ENCODE measurements at places on chromosomes 2 and 18.
A peak's percentile ranks its signal among the peaks of the same experiment; 100 is the strongest.

DNA sequence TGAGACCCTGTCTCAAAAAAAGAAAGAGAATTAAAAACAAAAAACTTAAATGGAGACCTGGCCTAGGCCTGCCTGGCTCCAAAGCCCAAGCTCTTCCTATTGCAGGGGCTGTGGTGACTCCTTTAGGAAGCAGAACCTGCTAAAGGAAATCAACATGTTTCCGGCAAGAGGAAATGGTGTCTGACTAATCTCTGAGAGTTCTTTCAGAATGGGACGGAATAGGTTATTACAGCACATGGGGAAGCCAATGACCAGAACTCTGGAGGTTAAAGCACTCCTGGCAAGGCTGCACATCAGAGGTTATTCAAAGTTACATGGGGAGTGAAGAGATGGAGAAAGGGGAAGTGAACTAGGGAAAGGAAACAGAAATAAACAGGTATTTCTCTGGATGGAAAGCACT lies 21.4 kb downstream of the KIF3C start:
- peak; percentile 22 for DNase-seq

DNA sequence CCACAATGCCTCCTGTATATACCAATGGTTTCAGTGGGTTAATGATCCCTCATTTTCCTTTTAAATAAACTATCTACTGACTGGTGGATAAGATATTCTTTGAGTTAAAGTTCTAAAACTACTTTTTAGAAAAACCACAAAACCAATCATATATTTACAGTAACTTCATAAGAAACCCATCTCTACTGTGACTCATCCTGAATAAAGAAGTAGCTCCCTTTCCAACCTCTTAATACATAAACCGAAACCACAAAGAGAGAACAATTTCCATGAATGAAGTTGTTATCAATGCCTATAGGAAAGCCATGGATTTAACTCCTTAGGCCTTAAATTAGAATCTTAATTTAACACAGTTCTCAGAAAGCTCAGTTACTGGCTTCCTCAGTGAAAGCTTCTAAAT lies 227.0 kb upstream of the SMAD7 start:
- peak; percentile 51 for DNase-seq

GRCh38 chr2:1477196-1478040 lies 64.2 kb downstream of the TPO start:
- no peak for DNase-seq

DNA sequence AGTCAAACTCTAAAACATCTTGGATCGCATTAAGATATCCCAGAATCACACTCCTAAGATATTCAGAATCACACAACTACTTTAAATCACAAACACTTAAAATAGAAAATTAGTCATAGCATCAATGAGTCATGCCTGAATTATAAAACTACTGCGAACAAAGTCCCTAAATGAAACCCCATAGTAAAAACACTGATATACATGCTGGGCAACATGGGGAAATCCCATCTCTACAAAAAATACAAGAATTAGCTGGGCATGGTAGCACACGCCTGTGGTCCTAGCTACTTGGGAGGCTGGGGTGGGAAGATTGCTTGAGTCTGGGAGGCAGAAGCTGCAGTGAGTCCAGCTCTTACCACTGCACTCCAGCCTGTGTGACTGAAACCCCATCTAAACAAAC lies 101.7 kb downstream of the COBLL1 start:
- DNase-seq = peak; percentile 43

DNA sequence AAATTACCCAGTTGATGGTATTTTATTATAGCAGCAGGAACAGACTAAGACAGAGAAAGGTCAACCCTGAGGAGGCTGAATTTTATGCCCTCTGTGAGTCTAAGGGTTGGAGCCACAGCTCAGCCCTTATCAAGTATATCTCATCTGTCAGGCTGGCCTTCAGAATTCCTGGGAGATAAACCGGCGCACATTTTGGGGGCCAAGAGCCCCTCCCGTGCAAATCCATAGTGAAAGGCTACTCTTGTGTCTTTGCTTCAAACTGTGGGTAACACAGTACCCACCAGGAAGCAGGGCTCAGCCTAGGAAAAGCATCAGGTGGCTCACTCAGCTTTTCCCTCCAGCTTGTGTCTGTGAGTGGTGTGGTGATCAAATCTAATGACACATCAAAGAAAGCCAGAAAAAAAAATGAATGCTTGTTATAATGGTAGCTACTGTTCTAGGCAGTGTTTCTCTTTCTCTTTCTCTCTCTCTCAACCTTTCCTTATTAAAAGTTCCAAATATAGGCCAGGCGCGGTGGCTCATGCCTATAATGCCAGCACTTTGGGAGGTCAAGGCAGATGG lies 25.0 kb upstream of the ASXL2 start:
- DNase-seq = no peak

DNA sequence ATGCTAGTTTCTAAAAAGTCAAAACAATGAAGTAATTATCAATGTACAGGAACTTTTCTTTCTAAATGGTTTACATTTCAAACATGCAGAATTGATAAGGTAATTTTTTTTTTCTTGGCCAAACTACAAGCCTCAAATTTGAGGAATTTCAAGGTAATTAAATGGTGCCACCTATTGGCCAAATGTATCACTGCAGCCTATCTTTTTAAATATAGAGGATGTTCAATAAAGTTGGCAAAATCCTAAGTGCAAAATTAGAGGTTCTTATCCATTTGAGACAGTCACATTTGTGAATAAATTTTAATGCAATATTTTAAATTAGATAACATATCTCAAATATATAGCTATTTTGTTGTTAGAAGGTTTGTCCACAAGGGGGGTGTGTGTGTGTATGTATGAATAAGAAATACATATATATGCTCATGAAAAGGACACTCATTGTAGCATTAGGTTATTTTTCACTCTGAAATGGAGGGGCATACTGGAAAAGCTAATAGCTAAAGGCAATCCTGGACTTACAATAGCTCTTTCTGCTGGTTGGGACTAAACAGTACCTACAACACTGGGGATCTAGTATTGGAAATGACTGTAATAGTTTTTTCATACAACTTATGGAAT lies 26.2 kb downstream of the MMADHC start:
- DNase-seq = peak; percentile 27

DNA sequence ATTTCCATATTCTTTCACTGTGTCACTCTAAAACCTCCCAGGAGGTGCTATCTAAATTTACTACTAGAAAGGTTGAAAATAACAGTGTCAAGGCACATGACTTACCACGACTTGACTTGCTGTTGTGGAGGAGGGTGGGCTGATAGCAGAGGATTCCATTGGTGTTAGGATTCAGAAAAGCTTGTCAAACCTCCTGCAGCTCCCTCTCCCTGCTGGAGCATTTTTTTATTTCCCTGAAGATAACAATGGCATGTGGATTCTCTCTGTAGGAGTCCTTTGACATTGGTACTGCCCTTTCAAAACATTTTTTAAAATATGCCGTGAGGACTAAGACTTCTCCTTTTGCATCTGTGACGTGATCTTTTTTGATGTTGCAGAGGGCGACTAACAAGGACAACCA lies 696.9 kb upstream of the GYPC start:
- no peak for DNase-seq

DNA sequence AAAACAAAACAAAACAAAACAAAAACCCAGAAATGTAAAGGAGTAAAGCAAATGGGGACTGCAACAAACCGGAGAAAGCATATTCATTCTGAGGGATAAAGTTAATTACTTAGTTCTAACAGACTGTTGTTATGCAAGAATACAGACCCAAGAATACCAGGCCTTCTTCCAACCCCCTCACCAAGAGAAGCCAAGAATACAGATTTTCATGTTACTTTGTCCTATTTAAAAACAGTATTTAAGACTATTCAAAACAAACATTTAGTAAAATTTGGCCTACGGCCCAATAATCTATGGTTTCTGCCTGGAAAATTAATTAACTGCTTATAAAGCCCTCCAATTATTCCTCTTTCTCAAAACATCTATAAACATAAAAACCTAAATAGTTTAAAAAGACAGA lies 91.4 kb downstream of the USP34 start:
- DNase-seq = no peak

GRCh38 chr2:69642709-69643601 lies 584 bp downstream of the AAK1 start:
- peak; percentile 82 for DNase-seq

DNA sequence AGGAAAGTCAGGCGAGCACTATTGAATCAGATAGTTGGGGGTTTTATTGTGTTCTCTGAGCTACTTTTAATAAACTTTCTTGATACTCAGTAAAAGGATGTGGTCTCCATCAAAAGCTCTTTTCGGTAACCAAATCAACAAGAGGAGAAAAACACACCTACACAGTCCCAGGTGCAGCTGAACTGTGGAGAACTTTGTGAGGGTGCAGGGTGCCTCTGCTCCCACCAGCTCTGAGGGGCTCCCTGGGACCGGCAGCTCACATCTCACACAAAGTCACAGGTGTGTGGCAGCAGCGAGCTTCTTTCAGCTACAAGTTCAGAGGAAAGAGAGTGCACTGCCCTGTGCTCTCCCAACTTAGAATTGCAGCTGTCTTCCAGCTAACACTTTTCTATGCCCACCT lies 650.4 kb downstream of the RNF144A start:
- DNase-seq = no peak

GRCh38 chr2:66202586-66202985 lies 232.3 kb upstream of the MEIS1 start:
- no peak for DNase-seq

DNA sequence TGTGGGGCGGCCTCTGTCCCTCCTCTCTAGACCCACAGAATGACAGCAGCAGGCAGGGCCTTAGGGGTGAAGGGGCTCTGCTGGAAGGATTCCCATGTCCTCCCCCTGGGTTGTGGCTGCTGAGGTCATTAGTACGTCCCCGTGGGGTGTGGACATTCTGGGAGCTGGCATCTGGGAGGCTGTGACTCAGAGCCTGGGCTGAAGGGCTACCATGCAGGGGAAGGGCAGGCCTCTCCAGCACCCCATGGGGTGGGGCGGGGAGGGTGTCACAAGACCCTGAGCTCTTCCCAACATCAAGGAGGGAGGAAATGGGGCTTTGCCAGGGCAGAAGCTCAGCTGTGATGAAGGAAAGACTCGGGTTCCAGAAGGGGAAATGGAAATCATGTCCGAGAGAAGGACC lies 105.8 kb upstream of the SMAD2 start:
- no peak for DNase-seq

- no peak for DNase-seq
Observed at GRCh38 chr2:161238265-161238559, 70.0 kb upstream of the PSMD14 start.

DNA sequence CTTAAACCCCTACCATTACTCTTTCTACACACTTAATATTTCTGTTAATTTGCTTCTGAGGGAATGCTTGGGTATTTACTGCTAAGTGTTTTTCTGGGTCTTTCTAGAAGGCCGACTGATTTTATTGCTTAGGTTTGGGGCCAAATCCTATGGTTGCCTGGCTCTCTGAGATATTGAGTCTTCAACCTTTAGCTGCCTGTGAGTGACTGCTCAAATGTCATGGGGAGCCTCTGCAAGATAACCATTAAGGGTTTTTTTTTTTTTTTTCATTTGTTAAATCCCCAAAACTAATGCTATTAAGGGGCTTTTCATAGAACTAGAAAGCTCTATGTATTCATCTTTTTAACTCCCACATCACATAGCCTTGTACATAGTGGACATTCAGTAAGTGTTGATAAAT lies 5.0 kb downstream of the OSBPL6 start:
- no peak for DNase-seq

DNA sequence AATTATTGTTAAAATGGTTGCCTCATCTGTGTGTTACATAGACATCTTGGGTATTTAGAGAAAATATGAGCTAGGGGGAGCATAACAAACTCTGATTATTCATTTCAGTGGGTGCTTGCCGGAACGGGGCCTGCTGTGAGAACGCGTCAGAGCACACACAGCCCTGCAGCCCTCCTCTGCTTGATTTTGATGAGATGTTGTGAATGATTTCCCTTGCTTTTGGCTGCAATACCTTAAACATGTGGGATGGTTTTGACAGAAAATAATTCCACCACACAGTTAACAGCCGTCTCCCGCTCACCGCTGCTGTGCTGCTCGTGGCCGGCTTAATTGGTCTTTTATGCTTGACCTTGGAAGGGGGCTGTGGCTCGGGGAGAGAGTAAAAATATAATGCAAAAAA lies 49.9 kb upstream of the TXNDC2 start:
- DNase-seq = peak; percentile 21

DNA sequence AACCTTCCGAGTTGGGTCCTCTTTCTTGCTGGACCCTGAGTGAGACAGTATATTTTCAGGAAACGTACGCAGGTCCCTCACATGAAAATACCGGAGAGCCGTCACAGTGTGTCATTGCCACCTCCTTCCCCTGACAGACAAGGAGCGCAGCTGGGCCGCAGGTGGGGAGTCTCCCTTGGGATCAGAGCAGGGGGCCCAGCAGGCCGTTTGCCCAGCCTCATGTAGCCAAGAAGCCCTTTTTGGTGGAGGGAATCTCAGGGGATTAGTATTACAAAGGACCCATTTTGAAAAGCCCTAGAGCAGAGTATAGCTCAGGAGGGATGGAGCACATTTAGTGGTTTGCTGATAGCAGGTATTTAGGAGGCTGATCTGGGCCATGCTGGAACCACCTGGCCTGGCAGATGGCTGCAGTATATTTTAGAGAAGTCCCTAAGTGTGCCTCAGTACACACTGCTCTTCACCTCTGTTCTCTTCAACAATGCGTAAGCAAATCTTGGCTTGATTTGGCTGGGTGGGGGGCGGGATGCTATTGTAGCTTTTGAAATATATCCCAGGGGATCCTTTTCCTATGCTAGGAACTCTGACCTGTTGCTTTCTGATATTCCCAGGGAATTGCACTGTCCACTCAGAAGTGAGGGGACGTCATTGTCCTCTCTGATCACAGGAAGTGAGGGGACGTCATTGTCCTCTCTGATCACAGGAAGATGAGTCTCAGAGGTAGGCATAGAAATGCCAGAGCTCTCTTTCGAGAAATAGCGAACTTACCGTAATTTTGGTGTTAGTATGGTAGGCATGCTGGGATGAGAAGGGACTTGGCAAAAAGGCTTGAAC lies 171.9 kb downstream of the HRH4 start:
- DNase-seq = no peak

DNA sequence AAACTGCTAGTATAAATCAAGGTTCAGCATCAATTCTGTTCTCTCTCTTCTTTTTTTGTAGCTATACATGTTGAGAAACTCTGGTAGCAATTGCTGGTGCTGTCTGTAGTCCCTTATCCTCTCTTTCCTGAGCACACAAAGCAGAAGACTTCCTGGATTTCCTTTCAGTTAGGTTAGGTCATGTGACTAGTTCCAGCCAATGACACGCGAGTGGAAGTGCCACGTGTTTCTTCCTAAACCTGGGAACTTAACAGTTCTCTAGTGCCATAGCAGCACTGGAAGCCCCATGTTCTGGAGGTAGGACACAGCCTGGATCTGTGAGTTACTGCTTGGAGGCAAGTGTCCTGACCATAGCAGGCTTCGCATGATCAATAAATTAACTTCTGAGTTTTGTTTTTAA lies 125.9 kb downstream of the PLA2R1 start:
- no peak for DNase-seq

- DNase-seq = no peak
Observed at GRCh38 chr2:187918996-187919821, 365.0 kb upstream of the TFPI start.

- DNase-seq = no peak
Observed at GRCh38 chr18:74905247-74905646, 303.7 kb downstream of the PTGR3 start.

GRCh38 chr2:144431392-144431783 lies 88.5 kb downstream of the ZEB2 start:
- DNase-seq = no peak

Data from AG10803 (cell line).